ENCODE measurements at places on chromosomes 13 and 19. TPM values are rescaled to one million over a fixed set of nuclear protein-coding genes. Genes with fewer than 3 reads are reported as not detected.

- no peaks in the 10 kb centered on the region for H3K36me3 ChIP-seq
- peaks cover 24% of the 10 kb centered on the region for H3K27me3 ChIP-seq
- H3K4me3 ChIP-seq: no peak overlapping the region
- no peak overlapping the region for H3K27ac ChIP-seq
- DNase-seq: peak; percentile 11
Measured at GRCh38 chr13:31012655-31013024, 80.2 kb downstream of the TEX26 start.

DNA sequence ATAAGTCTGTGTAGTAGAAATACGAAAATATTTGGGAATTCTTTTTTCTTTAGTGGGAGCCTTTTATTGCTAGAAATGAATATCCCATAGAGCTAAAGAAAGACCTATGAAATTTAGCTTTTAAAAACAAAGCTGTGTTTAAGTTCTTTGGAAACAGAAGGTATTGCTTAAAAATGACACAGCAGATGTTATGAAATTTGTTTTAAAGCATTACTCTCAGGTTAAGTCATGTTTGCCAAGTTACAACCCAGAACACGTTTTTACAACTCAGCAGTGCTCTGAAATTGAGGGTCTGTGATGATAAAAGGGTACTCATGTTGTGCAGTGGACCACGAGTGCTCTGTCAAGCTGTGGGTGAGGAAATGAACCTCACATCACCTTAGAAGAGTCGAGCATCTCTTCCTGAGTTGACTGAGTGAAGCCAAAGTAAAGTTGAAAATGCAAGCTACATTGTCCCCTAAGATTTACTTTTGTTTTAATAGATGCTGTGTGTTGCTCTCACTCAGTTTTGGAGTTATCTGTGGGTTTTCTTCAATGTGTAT lies 161.1 kb downstream of the SHISA2 start:
- no peaks in the 10 kb centered on the region for H3K4me1 ChIP-seq
- H3K4me3 ChIP-seq: no peak overlapping the region
- no peak for DNase-seq

DNA sequence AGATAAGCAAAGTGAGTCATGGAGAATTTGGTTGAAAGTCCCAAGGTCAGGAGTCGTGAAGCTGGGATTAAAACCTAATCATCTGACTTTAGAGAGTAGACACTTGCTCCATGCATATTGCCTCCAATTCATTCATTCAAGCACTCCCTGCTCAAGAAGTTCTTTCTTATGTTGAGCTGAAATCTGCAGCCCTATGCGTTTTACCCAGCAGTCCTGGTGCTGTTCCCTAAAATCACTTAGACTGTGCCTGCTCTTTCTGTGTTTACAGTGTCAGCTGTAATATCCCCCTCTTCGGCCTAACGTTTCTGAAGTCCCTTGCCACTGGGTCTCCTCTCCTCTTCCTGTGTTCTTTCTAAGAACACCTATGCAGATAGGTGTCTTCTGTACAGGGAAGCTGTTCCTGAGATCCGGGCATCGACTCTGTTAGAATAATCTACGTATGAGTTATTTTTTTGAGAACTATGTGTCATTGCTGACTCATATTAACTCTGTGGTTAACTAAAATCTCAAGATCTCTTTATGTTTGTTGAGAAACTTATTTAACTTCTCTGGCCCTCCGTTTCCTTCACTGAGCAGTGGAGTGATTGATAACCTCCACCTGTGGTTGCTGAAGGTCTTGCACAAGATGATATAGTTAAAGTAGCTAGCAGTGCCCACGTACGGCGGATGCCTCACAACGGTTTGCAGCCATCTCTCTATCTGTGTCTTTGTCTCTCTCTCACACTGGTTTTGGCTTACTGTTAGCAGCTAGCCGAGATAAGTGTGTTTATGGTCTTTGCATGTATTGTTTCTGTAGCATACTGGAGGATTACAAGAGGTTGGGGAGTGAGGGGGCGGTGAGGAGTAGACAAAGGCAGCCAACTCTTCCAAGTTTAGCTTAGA lies 4.7 kb downstream of the ALOX5AP start:
- H3K27ac ChIP-seq: peak overlapping the region; percentile 63
- H3K27me3 ChIP-seq: peaks cover 7% of the 10 kb centered on the region
- H3K4me1 ChIP-seq: peaks cover 41% of the 10 kb centered on the region
- peak; percentile 55 for DNase-seq

PABPC3 gene
- 0.25 TPM for total RNA-seq

All from HFFc6 (cell line).